ENCODE measurements at places on chromosomes 3 and 15. TPM values are rescaled to one million over a fixed set of nuclear protein-coding genes. Genes with fewer than 3 reads are reported as not detected.
A peak's percentile ranks its signal among the peaks of the same experiment; 100 is the strongest.

SCG5 gene
- 0.23 TPM for total RNA-seq

GRCh38 chr3:193788189-193788991 lies 195.4 kb downstream of the OPA1 start:
- H3K27ac ChIP-seq: no peak overlapping the region
- H3K4me1 ChIP-seq: peaks cover 7% of the 10 kb centered on the region
- H3K36me3 ChIP-seq: no peaks in the 10 kb centered on the region
- H3K27me3 ChIP-seq: peaks cover 8% of the 10 kb centered on the region
- H3K4me3 ChIP-seq: no peak overlapping the region

DNA sequence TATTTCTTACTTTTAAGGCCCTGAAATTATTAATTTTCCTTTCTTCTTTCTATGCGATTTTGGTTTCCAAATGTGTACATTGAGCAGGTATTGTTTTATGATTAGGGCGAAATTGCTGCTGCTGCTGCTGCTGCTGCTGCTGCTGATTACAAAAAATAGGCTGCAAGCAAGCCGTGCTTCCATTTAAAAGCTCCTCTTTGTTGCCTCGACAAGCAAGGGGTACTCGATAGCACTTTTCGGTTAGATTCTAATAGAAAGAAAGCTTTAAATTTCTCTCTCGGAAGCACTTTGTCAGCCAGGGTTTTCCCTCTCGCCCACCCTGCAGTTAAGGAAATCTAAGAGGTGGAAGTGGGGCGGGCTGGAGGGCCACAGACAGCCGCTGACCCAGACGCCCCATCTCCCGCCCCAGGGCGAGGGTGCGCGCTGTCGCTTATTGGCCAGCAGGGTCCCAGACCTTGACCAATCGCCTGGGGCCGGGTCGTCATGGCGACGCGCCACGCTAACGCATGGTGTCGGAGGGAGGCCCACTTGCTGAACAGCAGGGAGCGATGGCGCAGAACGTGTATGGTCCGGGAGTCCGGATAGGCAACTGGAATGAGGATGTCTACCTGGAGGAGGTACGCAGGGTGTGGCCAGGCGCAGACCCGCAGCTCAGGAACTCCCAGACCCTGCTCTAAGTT lies at the start of gene CFAP161:
CFAP161 (plus strand) TSS at position 489 of the 680 bp plus-strand sequence; CDS start at position 549, 60 bp downstream.
- peaks cover 52% of the 10 kb centered on the region for H3K27me3 ChIP-seq
- no peak within 1 kb of the TSS for H3K27ac ChIP-seq
- no peaks in the 10 kb centered on the region for H3K4me1 ChIP-seq
- no peaks in the 10 kb centered on the region for H3K36me3 ChIP-seq
- peak within 1 kb of the TSS; percentile 48 for H3K4me3 ChIP-seq

DNA sequence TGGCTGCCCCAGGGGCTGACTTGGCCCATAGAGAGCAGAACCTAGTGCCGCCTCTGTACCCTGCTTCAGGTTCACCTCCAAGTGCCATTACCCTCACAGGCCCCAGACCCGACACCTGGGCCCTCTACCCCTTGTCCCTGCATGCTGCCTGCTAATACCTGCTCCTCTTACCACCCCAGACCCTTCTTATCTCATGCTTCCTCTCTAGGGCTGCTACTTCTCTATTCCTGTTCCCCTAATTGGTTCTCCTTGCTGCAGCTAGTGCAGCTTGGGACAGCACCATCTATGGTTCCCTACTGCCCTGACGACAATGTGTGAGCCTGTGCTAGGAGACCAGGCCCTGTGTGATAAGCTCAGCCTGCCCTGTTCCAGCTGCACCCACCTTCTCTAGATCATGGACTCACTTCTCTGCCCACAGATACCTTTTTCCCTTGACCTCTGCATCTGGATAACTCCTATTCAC lies 15.3 kb downstream of the HDAC11 start:
- no peaks in the 10 kb centered on the region for H3K36me3 ChIP-seq
- no peaks in the 10 kb centered on the region for H3K27me3 ChIP-seq
- H3K4me1 ChIP-seq: peaks cover 17% of the 10 kb centered on the region
- H3K4me3 ChIP-seq: no peak overlapping the region

GRCh38 chr3:182651461-182651860 lies 141.8 kb upstream of the ATP11B start:
- H3K27ac ChIP-seq: no peak overlapping the region
- no peak for DNase-seq
- no peak overlapping the region for H3K4me3 ChIP-seq
- H3K27me3 ChIP-seq: peaks cover 11% of the 10 kb centered on the region

- H3K4me3 ChIP-seq: no peak overlapping the region
- DNase-seq: no peak
- H3K4me1 ChIP-seq: no peaks in the 10 kb centered on the region
- no peaks in the 10 kb centered on the region for H3K36me3 ChIP-seq
Observed at GRCh38 chr3:21273259-21274025, 477.6 kb downstream of the ZNF385D start.

MCF2L2 gene
- 0.40 TPM for total RNA-seq

DNA sequence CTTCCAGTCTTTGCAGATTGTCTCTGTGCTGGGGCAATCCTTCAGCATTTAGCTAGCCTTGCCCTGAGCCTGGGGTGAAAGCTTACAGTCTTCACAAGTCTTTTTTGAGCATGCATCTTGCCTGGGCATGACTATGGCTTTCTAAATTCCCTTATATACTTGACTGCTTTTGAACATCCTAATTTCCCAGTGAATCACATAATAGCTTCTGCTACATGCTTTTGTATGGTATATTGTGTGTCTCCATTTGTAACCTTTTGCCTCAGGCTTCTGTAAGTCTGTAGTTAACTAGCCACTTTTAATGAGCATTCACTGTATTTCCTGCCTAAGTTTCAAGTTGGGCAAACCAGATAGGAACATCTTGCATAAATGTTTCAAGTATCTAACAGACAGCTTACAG lies 76.8 kb downstream of the CHCHD4 start:
- no peak for DNase-seq
- no peak overlapping the region for H3K27ac ChIP-seq
- no peak overlapping the region for H3K4me3 ChIP-seq
- H3K4me1 ChIP-seq: no peaks in the 10 kb centered on the region
- H3K27me3 ChIP-seq: no peaks in the 10 kb centered on the region
- H3K36me3 ChIP-seq: no peaks in the 10 kb centered on the region

- H3K27me3 ChIP-seq: no peaks in the 10 kb centered on the region
- no peak for DNase-seq
- peaks cover 30% of the 10 kb centered on the region for H3K4me1 ChIP-seq
- H3K36me3 ChIP-seq: no peaks in the 10 kb centered on the region
- H3K4me3 ChIP-seq: no peak overlapping the region
Observed at GRCh38 chr3:177601152-177601551, 403.9 kb upstream of the TBL1XR1 start.

DNA sequence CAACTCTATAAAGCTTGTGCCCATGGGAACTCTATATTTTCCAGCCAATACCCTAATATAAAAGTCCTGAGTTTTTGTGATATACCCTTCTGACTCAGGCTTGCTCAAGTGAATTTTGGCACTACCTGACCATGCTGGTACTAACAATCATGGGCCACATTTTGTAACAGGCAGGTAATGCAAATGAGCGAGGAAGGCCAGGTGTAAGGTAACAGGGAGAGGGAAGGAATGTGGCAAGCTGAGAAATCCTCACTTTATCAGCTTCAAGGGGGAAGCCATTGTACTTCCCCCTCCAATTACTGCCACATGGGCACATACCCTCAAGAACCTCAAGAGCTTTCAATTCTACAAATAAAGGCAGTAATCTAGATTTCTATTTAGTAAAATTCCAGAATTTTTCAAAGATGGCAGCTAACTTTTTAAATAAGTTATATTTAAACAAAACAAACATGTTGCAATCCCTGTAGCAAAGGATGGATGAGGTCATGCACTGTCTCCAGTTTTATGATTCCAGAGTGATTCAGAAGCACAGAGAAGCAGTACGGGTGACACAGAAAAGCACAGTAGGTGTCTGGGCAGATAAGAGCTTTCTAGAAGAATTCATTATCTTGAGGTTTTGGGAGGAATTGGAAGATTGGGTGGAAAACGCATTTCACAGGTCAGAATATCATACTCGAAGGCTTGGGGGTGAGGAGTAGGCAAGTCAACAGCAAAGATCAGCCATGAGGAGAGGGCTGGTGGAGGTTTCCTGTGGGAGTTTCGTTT lies 87.6 kb downstream of the FOXP1 start:
- H3K27ac ChIP-seq: peak overlapping the region; percentile 34
- H3K36me3 ChIP-seq: peaks cover 22% of the 10 kb centered on the region
- no peak overlapping the region for H3K4me3 ChIP-seq
- no peak for DNase-seq
- no peaks in the 10 kb centered on the region for H3K27me3 ChIP-seq

DNASE1L3 gene
- total RNA-seq: 4.6 TPM

TM6SF1 gene
- 7.1 TPM for total RNA-seq

ADAMTS7 gene
- total RNA-seq: 8.8 TPM
